Dorsolateral prefrontal cortex (tissue), 122 donors: ENCODE measurements at places on chromosomes 3 and 15.

- no peak for DNase-seq
Measured at GRCh38 chr3:11969986-11970385, 34.2 kb upstream of the SYN2 start.

- no peak for DNase-seq
Measured at GRCh38 chr15:92992720-92993119, 92.6 kb downstream of the CHD2 start.

DNA sequence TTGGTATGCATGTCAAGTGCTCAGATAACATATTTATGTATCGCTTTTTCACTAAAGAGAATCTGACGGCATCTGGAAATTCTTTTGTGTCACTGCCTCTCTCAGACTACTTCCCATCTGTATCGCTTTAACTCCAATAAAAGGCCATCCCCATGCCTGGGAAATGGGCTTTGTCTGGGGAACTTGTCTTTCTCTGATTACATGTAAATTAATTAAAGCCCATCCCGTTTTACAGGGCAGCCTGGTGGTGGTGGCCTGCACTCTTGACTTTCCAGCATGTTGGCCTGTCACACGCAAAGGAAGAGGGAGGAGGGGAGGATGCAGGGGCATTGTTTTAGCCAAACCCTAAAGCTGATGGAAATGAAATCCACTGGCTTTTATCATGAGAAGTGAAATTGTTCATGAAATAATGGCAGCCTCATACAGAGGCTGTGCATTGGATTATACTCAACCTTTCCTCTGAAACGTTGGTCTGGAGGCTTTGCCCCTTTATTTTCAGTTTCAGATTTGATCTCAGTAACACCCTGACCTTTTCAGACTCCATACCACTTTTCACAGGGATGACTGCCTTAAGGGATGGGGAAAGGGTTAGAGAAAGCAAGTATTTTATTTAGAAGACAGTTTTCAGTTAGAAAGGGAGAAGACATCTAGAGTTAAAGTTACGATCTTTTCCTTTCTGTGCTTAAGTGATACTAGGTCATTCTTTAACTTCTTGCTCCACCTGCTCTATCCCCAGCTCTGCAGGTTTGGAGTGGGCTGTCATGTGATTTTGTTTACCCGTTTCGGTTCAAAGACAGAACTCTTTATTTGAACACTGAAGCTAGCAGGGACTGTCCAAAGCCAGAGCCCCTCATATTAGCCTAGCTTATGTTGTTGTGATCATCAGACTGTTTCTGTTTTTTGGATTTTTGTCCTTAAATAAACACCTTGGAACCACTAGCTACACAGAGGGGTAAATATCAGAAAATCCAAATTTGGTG is 94.6 kb upstream of the CTDSPL start:
- DNase-seq: no peak

GRCh38 chr3:146496726-146497125 is 27.4 kb upstream of the PLSCR2 start:
- no peak for DNase-seq

- peak; percentile 97 for DNase-seq
Measured at GRCh38 chr3:98022978-98023820, 11.9 kb downstream of the GABRR3 start.

DNA sequence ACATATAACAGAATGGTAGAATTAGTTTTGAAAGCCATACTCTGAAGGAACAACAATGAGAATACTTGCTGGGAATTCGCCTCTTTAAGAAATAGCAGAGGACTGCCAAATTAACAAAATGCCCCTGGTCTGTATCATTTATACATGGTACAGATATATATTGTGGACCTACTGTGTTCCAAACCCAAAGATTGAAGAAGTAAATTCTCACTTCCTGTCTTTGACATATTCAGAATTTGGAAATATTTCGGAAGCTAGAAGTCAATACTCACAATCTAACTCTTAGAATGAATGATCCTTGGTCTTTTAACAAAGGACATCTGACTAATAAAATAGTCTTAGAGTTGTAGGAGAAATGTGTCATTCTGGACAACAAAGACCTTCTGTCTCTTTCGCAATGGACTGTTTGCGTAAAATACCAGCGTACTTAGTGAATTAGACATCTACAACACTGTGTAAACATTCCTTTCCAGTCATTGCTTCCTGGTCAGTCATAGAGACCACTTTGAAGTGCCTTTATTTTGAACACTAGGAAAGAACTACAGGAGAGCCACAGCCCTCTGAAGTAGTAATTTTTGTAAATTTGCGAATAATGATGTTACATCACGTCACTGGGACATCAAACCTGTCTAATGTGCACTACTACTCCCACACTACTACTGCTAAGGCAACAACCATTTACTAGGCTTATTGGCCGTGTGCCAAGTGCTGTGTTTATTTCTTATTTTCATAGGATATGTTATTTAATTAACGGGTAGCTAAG is 68.0 kb downstream of the CHL1 start:
- no peak for DNase-seq

DNA sequence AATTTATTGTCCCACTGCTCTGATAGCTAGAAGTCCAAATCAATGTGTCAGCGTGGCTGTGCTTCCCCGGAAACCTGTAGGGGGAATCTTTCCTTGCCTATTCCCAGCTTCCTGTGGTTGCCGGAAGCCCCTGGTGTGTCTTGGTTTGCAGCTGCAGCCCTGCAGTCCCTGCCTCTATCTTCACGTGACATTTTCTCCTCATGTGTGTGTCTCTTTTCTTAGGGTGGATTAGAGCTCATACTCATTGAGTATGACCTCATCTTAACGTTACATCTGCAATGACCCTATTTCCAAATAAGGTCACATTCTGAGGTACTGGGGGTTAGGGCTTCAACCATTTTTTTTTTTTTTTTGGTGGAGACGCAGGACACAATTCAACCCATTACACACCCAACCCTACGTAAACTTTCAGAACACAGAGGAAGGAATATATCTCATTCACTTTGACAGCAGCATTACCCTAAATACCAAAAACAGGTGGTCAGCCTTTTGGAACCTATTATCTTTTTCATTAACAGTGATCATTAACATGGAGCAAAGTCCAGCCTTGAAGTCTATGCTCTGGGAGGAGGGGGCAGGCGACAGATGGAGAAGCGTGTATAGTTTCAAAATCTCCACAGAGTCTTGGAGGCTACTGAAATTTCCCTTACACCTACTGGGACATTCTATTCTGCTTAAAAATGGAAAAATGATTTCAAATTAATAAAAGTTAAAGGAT is 88.6 kb downstream of the RYK start:
- DNase-seq: no peak

GRCh38 chr3:170534227-170534626 is 51.6 kb downstream of the SLC7A14 start:
- no peak for DNase-seq

DNA sequence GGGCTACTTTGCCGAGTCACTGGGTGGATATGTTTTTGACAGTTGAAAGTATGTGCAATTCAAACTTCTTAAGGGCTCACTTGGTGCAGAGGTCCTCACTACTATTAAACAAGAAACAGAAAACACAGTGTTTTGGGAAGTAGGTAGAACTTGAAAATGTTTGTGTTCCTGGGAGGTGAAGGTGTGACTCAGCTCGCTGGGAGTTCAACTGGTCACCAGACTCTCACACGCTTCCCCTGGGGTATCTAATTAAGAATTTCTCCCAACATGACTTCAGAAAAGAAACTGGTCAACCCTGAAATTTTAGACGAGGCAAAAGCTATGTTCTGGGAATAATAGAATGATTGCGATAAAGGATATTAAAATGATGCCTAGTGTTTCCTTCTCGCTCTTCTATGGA is 1039.8 kb upstream of the SEMA6D start:
- no peak for DNase-seq

- no peak for DNase-seq
Measured at GRCh38 chr3:35724106-35724505, 84.8 kb downstream of the ARPP21 start.

- no peak for DNase-seq
Measured at GRCh38 chr3:31772758-31773473, 208.1 kb downstream of the OSBPL10 start.

DNA sequence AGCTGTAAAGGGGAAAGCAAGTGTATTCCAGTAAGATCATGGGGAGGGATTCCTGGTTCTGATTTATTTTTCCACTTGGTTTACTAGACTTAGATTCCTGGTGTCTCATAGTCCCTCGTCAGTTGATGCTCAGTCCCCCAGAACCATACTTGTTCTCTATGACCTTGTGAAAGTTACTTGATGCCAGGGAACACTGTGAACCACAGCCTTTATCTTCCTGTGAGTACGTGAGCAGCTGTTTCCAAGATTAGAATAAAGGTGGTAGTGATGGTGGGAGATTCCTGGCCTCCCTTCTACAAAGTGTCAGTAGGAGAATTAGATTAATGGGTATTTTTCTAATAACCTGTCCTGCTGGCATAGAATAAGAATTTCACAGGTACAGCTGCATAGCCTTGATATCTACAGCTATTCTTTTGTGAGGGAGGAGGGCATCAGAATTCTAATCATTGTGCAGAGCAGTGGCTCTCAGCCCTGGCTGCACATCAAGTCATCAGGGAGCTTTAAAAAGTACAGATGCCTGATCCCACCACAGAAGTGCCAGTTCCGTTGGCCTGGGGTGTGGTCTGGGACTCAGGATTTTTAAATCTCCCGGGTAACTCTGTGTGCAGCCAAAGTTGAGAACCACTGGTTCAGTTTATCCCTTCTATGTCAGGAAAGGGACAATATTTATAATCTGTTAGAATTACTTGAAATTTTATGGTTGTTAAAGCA is 20.0 kb downstream of the GPD1L start:
- no peak for DNase-seq

DNA sequence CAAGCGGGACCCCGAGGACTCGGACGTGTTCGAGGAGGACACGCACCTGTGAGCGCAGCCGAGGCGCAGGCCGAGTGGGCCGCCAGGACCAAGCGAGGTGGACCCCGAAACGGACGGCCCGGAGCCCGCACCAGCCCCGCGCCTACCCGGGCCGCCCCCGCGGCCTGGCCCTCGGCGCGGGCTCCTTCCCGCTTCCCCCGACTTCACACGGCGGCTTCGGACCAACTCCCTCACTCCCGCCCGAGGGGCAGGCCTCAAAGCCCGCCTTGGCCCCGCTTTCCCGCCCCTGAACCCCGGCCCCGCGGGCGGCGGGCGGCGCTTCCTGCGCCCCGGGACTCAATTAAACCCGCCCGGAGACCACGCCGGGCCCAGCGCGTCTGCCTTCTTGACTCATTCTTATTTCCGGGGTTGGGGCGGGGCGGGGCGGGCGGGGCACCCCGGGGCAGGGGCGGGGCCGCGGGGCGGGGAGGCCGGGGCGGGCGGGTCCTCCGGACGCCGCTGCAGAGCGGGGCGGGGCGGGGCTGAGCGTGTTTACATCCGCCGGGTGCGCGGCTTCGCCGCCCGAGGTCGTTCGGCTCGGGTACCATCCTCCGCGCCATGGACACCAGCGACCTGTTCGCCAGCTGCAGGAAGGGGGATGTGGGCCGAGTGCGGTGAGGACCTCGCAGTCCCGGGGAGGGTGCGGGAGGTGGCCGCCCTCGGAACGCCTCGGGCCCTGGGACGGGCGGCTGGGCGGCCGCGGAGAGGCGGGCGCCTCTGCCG is at the start of gene ABTB1:
ABTB1 (plus strand) TSS at position 524 of the 762 bp plus-strand sequence; CDS start at position 598, 74 bp downstream.
- DNase-seq: peak; percentile 73

DNA sequence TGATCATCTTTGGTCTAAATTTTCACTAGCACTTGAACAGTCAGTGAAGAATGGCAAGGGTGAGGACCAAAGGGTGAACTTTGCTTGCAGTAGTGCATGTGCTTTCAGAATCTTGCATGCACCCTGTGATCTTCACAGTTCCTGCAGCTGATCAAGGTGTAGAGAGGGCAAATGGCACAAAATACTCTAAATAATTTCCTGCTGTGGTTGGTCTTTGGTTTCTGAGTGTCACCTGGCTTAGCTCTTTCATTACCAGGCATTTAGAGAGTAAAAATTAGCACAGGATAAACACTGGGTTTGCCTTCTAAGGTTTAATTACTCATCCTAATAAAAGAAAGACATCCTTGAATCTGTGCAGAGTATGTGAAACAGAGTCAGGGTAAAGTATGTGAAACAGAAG is 11.4 kb downstream of the TIPARP start:
- no peak for DNase-seq

DNA sequence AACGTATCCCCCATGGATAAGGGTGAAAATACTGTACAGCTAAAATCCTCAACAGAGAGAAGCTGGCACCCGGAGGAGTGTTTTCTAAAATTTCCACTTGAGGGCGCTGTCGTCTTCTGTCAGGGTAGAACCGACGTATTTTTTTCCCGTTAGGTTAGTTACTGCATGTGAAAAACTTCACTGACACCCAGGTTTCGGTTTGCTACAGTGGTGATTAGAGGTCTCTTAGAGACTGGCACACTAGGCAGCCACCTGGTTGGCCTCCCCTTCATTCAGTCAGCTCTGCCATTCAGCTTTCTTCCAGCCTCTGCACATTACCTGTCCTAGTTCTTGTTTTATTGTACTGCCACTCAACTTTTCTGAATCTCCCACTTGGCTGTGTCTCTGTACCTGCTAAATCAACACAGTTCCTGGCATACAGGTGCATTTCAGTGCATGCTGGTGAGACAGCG is 18.4 kb downstream of the CCK start:
- DNase-seq: peak; percentile 66

GRCh38 chr3:127671523-127672428 is 976 bp upstream of the ABTB1 start:
- no peak for DNase-seq

- no peak for DNase-seq
Measured at GRCh38 chr3:107213044-107213669, 164.1 kb upstream of the CCDC54 start.
